CD4-positive, alpha-beta T cell (primary cell): ENCODE measurements at places on chromosomes 4 and X.
A peak's percentile ranks its signal among the peaks of the same experiment; 100 is the strongest.

GRCh38 chr4:65139998-65140397 lies 530.3 kb downstream of the EPHA5 start:
- no peaks in the 10 kb centered on the region for H3K27me3 ChIP-seq
- no peak for DNase-seq
- no peaks in the 10 kb centered on the region for H3K36me3 ChIP-seq
- no peak overlapping the region for H3K4me3 ChIP-seq

- H3K36me3 ChIP-seq, result no peaks in the 10 kb centered on the region
- H3K27ac ChIP-seq, result no peak overlapping the region
- DNase-seq, result no peak
- no peaks in the 10 kb centered on the region for H3K27me3 ChIP-seq
- no peak overlapping the region for H3K4me3 ChIP-seq
These were observed 264.0 kb upstream of the PITX2 start for GRCh38 chr4:110886856-110887255.

- H3K27me3 ChIP-seq, result no peaks in the 10 kb centered on the region
- H3K4me3 ChIP-seq, result no peak overlapping the region
- no peaks in the 10 kb centered on the region for H3K4me1 ChIP-seq
- no peak for DNase-seq
- no peaks in the 10 kb centered on the region for H3K36me3 ChIP-seq
These were observed 494.9 kb downstream of the IDS start for GRCh38 chrX:149010013-149010852.

DNA sequence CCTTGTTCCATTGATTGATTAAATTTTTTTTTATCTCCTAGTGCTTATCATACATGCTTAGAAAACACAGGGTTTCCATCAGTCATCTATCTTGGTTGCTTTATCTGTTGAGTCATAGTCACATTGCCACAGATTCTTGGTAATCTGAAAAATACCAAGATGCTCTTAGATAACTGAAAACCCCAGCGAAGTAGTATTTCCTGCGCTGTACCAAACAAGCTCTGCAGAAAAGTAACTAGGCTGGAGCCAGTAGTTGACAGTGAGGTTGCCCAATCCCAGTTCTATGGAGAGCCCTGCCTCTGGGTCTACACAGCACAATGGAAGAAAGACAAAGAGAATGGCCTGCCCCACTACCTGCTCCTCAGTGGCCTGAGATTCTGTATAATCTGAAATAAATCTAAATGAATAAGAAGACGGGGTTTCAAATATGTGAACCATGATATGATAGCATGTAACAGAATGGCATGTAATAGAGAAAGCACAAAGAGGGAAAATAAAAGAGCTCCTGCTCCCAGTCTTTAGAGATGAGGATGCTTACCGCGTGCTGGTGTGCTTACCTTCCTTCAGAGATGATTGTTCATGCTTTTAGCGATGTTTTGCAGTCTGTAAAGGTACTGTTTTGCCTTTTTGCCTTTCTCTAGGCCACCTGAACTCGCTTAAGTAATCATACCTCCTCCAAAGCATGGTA lies 55.3 kb upstream of the RAPGEF2 start:
- no peaks in the 10 kb centered on the region for H3K4me1 ChIP-seq
- no peak overlapping the region for H3K4me3 ChIP-seq
- no peak overlapping the region for H3K27ac ChIP-seq
- no peaks in the 10 kb centered on the region for H3K27me3 ChIP-seq

- H3K4me3 ChIP-seq, result peak overlapping the region; percentile 36
- H3K4me1 ChIP-seq, result peaks cover 36% of the 10 kb centered on the region
These were observed 14.7 kb downstream of the CHST7 start for GRCh38 chrX:46588263-46588662.
